ENCODE measurements at places on chromosomes 6 and 20.

GRCh38 chr6:169417101-169417500, 163.5 kb upstream of the THBS2 start:
- no peak for DNase-seq

DNA sequence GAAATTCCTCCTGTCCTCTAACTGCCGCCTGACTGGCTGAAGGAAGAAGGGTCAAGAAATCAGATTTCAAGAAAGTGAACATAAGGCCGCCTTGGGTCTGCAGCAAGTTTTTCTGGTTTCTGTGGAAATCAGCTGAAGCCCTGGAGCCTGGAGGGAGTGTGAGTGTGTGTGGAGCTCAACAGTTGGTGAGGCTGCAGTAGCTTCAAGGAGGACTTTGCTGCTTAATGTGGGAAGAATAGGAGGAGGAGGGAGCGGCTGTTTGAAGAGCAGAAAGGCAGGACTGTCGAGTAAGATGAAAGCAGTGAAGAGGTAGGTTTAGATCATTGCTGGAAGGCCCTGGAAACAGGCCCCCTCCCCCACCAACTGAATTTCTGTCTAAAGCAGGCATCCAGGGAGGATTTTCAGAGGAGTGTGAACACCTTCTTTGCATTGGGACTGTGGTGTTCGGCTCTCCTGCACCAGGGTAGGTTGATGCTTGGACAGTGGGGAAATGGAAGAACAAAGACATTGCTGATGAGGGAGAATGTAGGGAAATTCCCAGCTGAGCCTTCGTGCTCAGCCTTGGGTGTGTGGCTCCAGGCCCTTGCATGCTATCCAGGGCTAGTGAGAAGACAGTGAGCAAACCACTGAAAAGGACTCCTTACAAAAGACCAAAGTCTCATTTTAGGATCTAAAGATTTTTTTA, 79.5 kb upstream of the VSTM2L start:
- DNase-seq = no peak

DNA sequence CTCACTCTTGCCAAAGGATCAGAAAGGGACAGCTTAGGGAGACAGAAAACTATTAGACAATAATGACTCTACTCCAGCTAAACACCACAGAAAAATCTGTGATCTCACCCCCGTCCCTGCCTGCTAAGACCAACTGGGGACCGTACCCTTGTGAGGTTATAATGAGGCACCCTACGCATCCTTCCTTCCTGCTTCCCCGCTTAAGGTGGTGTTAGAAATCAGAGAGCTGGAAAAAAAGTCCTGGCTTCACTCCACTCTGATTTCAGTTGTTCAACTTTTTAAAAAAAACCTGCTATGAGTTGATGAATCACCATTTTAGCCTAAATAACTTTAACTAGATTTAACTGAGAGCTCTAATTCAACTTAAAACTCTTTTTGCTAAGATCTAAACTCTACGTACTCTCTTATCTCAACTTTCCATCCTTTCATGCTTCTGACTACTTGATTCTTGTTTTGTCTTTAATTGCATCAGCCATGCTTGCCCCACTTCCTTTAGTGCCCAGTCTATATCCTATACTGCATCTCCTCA, 35.8 kb upstream of the TMEM14A start:
- DNase-seq = peak; percentile 42

DNA sequence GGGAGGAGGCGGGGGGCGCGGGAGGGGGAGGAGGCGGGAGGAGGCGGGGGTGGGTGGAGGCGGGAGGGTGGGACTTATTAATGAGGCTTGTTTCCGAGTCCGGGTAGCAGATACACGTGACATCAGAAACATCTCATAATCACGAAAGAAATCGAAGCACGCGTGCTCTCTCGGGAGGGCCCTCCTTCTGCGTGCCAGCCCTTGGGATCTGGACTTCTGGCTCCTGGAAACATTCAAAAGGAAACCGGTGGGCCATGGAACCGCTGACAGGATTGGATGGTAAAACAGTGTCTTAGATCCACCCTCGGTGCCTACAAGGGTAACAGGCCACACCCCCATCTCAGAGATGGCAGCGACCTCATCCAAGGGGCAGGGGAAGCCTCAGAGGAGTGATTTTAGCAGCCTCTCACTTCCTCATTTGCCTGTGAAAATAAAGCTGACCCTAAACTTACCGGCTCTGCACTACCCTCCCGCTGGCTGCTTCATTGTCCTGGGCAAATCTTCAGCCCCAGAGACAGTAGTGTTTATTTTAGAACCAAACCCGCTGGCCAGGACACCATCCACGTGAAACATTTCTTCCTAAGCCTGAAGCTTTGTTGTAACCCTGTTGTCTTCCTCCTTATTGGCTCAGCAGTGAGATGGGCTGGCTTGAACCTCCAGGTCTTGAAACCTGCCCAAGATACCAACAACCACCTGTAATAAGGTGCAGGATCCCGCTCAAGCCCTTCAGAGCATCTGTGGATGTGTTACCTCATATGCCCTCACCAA, 97.5 kb downstream of the PSMG4 start:
- peak; percentile 92 for DNase-seq

DNA sequence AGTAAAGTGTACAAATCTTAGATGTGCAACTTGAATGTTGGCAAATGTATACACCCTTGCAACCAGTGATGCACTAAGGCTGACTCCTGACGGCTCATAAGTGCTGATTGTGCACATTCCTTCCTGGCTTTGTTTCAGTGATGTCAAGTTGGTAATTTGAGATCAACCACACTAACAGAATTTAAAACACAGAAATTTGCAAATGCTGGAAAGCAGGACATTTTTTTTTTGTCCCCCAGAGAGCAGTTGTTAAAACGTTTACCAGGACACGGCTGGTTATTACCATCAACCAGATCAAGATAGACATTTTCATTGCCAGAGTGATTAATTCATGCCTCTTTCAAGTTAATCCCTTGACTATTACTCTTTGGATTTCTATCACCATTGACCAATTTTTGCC, 735.6 kb downstream of the RFPL4B start:
- no peak for DNase-seq

DNA sequence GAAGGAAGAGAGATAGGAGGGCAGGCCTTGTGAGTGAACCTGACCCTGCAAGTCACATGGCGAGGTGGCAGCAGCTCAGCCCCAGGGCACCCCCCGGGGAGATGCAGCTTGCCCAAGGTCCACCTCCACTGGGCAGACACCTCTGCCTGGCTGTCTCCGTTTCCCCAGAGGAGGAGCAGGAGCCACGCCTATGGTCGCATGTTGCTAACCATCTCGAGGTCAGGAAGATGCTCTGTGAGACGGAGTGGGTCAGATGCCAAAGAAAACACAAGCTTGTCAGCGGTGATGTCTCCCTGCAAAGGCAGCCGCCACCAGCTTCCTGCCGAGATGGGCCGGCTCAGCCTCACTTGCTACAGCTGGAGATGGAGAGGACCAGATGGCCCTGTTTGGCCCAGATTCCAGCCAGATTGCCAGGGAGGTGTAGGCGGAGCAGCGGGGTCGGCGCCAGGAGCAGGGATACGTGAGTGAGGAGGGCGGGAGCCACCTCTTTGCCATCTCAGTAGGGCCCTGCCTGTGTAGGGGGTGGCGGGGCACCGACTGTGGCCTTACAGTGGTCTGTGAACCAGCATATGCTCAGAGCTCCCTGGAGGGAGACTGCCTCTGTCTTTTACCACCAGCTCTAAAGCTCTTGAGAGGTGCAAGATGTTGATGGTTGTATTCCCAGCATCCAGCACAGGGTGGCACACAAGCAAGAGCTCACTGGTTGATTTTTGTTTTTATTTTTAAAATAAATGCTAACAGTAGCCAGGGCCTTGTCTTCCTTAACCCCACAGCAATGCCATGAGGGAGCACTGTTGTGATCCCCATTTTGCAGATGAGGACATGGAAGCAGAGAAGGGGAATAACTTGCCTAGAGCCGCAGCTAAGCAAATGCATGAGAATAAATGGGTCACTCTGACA, 42.9 kb upstream of the FAM83D start:
- no peak for DNase-seq

DNA sequence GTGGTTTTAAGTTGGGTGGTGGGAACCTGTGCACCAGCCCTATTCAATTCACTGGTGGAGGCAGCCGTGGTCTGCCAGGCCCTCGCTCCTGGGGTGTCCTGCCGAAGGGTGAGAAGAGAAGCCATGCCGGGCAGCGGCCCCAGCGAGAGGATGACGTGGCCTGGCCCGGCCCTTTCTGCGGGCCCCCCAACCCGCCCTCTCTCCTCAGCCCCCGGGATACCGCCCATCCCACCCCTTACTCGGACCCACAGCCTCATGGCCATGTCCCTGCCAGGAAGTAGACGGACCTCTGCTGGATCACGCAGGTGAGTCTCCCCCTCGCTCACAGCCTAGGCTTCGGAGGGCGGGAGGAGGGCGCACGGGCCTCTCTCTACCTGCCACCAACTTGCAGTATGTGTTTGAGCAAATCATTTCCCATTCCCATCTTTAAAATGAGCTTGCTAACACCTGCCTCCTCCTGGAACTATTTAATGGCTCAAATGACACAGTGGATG, 30.1 kb downstream of the SNPH start:
- no peak for DNase-seq

DNA sequence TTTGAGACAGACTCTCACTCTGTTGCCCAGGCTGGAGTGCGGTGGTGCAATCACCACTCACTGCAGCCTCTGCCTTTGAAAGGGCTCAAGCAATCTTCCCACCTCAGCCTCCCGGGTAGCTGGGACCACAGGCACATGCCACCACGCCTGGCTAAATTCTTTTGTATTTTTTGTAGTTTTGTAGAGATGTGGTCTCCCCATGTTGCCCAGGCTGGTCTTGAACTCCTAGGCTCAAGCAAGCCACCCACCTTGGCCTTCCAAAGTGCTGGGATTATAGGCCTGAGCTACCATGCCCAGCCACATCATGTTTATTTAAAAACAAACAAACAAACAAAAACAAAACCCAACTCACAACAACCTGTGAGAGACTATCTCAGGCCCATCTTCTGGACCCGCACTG, 29.7 kb upstream of the APCDD1L start:
- no peak for DNase-seq

DNA sequence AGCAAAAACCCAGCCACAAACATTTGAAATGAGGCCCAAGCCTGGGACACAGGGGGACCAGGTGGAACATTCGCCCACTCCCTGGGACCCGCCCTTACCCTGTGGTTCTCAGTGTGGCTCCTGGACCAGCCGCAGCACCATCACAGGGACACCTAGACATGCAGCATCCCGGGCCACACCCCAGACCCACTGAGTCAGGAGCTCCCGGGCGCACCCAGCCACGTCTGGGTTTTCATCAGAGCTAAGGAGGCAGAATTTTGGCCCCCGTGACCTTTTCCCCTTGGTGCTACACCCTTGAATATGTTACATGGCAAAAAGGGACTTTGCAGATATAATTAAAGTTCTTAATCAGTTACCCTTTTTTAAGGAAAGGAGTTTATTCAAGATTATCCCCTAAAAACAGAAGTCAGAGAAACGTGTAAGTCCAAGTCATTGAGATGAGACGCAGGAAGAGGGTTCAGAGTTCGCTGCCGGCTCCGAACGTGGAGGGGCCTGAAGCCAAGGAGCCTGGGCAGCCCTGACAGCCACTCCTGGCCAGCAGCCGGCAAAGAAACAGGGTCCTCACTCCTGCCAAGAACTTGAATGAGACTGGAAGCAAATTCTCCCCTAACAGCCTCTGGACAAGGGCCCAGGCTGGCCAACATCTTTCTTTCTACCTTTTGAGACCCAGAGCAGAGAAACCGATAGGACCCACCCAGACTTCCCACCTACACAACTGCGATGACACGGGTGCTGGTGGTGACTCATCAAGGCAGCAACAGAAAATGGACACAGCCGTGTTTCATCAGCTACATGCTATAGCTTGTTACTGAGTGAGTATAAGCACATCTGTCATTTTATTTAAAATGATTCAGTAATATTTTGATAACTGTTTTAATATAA, 25.3 kb downstream of the BFSP1 start:
- DNase-seq = peak; percentile 45

DNA sequence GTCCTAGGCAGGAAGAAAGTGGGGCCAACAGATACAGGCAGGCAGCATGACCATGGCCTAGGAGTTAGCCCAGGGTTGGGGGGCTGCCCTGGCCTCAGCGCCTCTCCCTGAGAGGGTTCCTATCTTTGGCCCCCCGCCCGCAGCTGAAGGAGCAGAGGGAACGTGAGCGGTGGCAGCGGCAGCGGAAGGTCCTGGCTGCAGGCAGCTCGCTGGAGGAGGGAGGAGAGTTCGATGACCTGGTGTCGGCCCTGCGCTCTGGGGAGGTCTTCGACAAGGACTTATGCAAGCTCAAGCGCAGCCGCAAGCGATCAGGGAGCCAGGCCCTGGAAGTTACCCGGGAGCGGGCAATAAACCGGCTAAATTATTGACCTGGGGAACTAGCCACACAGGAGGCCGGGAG, 32.6 kb downstream of the MOCS1 start:
- no peak for DNase-seq

DNA sequence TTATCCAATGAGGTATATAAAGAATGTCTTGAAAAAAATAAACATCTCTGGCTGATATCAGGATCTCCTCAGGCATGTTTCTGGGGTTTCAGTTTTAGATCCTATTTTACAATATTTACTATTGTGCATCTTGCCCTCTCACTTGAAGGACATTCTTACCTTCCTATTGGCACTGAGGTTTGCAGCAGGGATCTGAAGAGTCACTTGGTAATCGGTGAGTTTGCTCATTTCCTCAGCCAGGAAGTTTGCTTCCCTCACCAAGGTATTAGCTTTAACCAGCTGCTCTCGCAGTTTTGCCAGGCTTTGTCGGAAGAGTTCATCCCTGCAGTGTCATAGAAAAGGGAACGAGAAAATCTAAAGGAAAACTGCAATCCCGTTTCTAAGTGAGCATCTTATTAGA, 101.9 kb upstream of the NUP153 start:
- no peak for DNase-seq

DNA sequence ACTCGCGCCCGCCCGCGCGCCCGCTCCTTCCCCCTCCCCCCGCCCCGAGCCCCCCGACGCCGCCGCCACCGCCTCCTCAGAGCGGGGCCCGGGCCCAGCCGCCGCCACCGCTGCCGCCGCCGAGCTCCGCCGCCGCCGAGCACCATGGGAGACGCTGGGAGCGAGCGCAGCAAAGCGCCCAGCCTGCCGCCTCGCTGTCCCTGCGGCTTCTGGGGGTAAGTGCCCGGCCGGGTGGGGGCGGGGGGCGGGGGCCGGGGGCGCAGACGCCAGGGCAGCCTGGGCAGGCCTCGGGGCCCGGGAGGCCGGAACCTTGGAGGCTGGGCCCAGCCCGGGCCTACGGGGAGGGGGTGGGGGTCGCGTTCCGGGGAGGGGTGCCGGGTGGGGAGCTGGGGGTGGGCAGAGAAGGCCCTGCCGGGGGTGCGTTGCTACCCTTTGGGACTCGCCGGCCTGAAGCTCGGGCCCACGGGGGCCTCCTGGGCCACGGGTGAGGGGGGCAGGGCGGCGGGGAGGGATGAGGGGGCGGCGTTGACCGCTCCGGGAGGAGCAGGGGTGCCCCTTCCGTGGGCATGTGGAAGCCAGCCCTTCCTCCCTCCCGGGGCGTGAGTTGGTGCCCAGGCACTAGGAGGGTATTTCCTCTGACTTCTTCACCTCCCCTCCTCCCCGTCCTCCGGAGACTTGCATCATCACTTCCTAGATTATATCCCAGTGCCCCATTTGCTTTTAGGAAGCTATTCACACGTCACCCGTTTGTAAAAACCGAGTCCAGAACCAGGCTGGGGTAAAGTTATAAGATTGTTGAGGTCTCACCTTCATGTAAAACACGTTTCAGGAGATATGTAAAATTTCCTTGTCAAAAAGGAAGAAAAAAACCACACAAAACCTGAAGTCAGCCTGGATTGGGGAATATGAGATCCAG, 533 bp downstream of the ZFAND3 start:
- DNase-seq = peak; percentile 84

All from hematopoietic multipotent progenitor cell treated with erythropoietin and hydrocortisone succinate and interleukin-3 and kit ligand, for 4 days (in vitro differentiated cells).